ENCODE measurements at places on chromosomes 7 and 10.
A peak's percentile ranks its signal among the peaks of the same experiment; 100 is the strongest.

GRCh38 chr10:2985729-2986232 lies 81.6 kb upstream of the PFKP start:
- DNase-seq, result peak; percentile 16

GRCh38 chr10:11322698-11323097 lies 288.8 kb downstream of the USP6NL start:
- no peak for DNase-seq

GRCh38 chr7:27199849-27200760 lies at the start of gene HOXA13:
TSS of gene HOXA13 (minus strand) at chr7:27200091. CDS start at chr7:27200077, 14 bp downstream.
- no peak for DNase-seq

DNA sequence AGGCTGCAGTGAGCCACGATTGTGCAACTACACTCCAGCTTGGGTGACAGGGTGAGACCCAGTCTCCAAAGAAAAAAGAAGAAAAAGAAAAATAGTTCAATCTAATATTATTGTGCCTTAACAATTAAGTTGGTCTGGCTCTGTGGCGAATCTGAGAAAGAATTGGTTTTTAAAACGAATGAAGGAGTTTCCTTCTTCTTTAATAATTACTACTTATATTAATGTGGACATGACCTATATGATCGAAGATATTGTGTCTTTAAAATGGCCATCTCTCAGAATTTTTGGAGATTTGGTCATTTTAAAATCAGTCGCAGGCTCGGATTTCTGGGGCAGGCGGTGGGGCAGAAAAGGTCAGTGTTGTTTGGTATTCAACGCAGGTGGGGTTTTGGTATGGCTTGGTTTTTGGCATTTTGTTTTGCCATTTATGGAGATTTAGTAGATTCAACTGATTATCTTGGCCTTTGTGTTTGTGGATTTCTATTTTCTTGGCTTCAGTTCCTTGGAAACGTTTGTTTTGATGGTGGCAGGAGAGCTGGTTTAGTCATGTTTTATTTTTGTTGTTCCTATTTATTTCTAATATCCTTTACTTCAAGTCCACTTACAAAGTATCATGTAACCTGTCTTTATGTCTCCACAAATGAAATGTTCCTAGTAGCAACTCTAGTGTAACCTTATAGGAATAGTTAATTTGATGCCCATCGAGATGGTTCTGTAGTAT lies 178.8 kb upstream of the MKLN1 start:
- no peak for DNase-seq
